ENCODE measurements at places on chromosomes 5 and 9.
A peak's percentile ranks its signal among the peaks of the same experiment; 100 is the strongest.

DNA sequence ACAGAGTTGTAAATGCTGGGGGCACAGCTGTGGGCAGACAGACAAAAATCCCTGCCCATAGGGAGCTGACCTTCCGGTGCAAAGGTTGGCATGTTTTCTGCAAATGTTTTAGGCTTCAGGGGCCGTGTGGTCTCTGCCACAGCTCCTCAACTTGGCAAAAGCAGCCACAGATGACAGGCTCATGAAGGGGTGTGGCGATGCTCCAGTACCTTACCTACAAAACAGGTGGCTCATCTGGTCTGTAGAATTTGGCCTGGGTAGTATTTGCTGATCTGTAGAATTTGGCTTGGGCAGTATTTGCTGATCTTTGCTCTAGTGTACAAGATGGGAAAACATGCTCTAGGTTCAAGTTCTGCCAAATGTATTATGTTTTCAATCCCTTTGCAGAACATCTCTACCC, 283.9 kb downstream of the GADD45G start:
- DNase-seq: no peak

GRCh38 chr5:13987843-13988464, 43.5 kb upstream of the DNAH5 start:
- DNase-seq: peak; percentile 62

DNA sequence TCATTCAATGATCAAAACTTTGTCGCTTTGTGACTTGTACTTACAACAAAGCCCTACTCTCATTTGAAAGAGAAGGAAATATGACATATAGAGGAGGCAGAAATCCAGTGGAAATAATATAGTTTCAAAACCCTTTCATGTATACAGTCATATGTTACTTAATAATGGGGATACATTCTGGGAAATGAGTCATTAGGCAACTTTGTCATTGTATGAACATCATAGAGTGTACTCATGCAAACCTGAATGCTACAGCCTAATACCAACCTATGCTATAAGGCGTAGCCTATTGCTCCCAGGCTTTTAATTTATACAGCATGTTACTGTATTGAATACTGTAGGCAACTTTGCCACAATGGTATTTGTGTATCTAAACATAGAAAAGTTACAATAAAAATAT, 69.0 kb upstream of the SMC2 start:
- no peak for DNase-seq

- no peak for DNase-seq
These were observed 344.9 kb upstream of the PAPPA start for GRCh38 chr9:115808695-115809094.

GRCh38 chr5:67303356-67303755, 106.8 kb upstream of the CD180 start:
- no peak for DNase-seq

GRCh38 chr5:15037247-15037908, 165.8 kb upstream of the ANKH start:
- no peak for DNase-seq

GRCh38 chr9:84759300-84759750, 89.8 kb downstream of the NTRK2 start:
- no peak for DNase-seq

GRCh38 chr5:180777475-180777874, 25.1 kb downstream of the MGAT1 start:
- DNase-seq: no peak

DNA sequence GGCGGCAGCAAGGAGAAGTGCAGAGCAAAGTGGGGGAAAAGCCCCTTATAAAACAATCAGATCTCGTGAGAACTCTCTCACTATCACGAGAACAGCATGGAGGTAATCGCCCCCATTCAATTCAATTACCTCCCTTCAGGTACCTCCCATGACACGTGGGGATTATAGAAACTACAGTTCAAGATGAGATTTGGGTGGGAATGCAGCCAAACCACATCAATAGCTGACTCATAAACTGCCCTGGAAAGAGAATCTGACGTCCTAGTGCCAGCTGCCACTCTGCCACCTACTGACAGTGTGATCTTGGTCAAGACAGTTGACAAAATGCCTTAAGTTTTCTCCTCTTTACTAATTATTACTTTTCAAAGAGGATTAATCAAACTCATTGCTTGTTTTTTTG, 128.3 kb downstream of the GPBP1 start:
- no peak for DNase-seq

DNA sequence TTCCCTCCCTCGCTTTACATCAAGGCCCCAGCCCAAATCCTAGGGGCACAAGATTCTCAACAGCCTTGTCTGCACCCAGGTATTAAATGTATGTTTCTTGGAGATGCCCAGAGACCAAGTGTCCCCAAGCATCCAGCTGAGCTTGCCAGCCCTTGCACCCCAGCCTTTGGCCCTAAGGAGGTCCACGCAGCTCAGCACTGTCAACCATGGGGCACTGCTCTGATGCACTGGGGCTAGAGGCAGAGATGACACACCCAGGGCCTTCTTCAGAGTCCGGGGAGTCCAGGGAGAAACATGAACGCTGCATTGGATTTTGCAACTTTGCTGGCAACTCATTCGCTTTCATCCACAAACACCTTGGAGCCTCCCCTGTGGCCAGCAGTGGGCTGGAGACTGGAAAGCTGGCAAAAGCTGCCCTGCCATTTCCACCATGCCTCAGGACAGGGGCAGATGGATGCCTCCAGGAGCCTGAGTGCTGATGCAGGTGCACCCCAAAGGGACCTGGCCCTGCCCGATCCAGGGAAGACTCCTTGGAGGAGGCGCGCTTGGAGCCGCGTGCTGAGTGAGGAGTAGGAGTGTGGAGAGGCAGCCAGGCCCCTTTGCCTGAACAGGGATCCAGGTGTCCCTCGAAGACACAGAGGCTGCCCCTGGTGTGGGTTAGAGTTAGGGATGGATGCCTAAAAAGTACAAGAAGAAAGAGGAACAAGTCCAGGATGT, 19.3 kb downstream of the PAEP start:
- DNase-seq: no peak

GRCh38 chr5:148214665-148215185, 11.9 kb downstream of the SPINK6 start:
- no peak for DNase-seq

DNA sequence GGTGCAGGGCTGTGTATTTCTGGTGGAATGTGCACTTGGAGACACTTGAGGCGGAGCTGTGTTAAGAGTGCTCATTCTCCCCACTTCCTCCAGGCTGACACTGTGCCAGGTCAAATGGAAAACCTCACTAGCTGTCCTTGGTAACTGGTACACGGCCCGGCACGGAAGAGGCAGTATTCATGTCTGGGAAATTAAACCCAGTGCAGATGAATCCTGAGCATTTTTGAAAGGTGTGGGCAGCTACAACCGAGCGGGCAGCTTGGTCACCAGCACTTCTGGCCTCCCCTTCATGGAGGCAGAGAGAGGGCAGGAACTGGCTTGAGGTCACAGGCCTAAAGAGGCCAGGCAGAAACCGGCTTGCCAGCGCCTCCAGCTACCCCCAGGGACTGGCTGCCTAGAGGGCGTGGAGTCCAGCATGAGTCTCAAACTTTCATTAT, 1.6 kb downstream of the CLPTM1L start:
- DNase-seq: no peak

- DNase-seq: no peak
These were observed 95.8 kb downstream of the LMNB1 start for GRCh38 chr5:126872561-126873354.

DNA sequence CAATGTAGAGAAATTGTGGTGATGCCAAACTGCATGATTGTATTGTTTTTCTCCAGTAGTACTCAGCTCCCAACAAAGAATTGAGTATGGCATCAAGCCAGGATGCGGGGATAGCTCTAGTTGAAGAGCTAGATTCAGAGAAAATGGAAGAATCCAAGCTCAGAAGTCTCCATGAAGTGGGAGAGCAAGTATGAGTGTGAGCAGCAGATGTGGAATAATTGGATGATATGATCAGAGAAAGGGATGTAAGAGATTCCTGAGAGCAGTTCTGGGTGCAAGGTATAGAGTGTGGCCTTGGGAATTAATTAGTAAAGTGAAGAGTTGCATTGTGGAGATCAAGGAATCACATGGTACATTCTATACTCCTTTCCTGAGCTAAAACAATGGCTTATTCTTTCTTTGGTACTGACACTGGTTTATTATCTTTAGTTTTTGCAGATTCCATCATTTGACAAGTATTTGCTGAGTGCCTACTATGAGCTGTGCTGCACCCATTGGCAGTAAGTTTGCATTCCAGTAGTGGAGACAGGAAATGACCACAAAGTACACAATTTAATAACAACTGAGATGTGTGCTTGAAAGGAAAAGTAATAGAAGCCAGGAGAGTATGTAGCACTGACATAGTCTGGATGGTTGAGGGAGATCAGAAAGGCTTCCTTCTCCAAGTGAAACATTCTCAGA, 177.1 kb downstream of the CPLANE1 start:
- no peak for DNase-seq

GRCh38 chr5:39761199-39761950, 336.6 kb upstream of the DAB2 start:
- DNase-seq: no peak

DNA sequence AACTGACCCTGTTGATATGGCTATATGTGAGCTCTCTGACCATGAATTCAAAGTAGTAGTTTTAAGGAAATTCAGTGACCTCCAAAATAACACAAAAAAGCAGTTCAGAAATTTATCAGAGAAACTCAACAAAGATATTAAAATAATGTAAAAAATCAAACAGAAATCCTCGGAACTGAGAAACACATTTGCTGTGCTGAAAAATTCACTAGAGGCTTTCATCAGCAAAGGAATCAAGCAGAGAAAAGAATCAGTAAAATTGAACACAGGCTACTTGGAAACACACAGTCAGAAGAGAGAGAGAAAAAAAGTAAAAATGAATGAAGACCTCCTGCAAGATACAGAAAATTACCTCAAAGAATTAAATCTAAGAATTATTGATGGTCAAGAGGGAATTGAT, 417.2 kb downstream of the TMEM232 start:
- DNase-seq: no peak

DNA sequence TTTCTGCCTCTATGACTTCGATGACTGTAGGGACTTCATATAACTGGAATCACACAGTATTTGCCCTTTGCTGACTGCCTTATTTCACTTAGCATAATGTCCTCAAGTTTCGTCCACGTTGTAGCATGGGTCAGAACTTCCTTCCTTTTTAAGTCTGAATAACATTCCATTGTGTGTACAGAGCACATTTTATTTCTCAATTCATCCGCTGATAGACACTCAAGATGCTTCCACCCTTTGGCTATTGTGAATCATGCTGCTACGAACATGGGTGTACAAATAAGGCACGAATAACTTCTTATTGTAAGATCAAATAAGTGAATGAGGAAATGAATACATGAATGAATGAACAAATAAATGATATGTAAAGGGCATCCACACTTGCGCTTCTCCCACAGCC, 13.0 kb downstream of the BARX1 start:
- DNase-seq: no peak

DNA sequence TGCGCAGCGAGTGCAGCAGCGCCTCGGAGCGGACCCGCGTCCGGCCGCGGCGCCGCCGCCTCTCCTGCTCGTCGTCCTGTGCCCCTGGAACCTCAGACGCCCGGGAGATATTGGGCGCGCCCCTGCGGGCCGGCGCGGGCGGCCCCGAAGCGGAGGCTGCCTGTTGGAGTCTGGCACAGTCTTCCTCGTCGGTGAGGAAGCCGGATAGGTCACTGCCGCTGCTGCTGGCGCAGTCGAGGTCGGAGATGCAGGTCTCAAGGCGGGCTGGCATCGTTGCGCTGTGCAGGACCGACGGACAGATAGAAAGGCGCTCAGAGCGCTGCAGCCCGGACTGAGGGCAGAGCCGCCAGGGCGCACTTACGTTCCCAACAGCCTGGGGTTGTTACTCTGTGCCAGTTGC, 344 bp downstream of the NEUROG1 start:
- peak; percentile 66 for DNase-seq

- DNase-seq: no peak
These were observed 7.6 kb upstream of the RPS14 start for GRCh38 chr5:150457121-150457520.

- DNase-seq: no peak
These were observed 101.7 kb upstream of the TBC1D2 start for GRCh38 chr9:98356953-98357690.

- no peak for DNase-seq
These were observed 34.8 kb downstream of the FBXO38 start for GRCh38 chr5:148418511-148418910.

- no peak for DNase-seq
These were observed 12.2 kb downstream of the TAS2R1 start for GRCh38 chr5:9617739-9618504.

GRCh38 chr5:69493396-69494133, 975 bp downstream of the OCLN start:
- DNase-seq: peak; percentile 77

DNA sequence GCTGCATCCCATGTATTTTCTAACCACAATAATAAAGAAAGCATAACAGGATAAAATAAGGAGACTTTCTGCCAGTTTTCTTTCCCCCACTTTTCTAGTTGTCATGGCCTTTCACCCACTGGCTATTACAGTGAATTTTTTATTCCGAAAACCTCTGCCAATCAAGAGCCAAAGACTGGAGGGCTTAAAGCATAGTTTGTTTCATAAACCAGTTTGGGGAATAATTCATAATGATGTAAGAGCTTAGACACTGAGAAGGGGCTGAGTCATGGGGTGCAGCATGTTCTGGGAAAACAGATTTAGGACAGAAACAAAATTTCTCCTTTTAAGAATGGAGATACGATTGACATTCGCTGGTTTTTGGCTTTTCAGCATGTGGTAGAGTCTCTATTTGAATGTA, 4.4 kb upstream of the GLIPR2 start:
- no peak for DNase-seq

DNA sequence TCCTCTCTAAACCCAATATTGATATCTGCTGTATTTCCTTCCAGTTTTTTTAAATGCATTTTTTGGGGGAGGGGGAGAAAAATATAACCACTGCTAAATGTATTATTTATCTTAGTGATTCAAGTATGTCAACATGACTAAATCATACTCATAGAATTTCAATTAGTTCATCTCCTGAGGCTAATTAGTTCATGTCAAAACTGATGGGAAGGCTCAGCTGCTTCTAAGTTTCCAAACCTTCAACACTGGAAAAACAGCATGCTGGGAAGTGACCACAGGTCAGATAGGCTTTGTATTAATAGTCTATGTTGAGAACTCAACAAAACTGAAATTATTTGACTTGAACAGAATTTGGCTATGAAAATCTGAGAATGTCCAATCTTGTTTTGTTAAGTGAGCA, 118.7 kb downstream of the TTLL11 start:
- DNase-seq: no peak

GRCh38 chr9:60545346-60545877, 368.8 kb upstream of the SPATA31A5 start:
- no peak for DNase-seq

GRCh38 chr5:111498346-111498745, 14.0 kb downstream of the STARD4 start:
- no peak for DNase-seq

- DNase-seq: no peak
These were observed 130.0 kb upstream of the MAP1B start for GRCh38 chr5:71977311-71977710.

GRCh38 chr5:109951758-109952157, 262.0 kb downstream of the MAN2A1 start:
- DNase-seq: no peak

GRCh38 chr9:88920645-88921044, 70.6 kb upstream of the S1PR3 start:
- DNase-seq: no peak

Data from ecto neural progenitor cell (in vitro differentiated cells).